NCI-H2107 (cell line): ENCODE measurements at places on chromosomes 13 and 19.

GRCh38 chr19:47417746-47418691, 1.3 kb downstream of the MEIS3 start:
- DNase-seq: no peak

DNA sequence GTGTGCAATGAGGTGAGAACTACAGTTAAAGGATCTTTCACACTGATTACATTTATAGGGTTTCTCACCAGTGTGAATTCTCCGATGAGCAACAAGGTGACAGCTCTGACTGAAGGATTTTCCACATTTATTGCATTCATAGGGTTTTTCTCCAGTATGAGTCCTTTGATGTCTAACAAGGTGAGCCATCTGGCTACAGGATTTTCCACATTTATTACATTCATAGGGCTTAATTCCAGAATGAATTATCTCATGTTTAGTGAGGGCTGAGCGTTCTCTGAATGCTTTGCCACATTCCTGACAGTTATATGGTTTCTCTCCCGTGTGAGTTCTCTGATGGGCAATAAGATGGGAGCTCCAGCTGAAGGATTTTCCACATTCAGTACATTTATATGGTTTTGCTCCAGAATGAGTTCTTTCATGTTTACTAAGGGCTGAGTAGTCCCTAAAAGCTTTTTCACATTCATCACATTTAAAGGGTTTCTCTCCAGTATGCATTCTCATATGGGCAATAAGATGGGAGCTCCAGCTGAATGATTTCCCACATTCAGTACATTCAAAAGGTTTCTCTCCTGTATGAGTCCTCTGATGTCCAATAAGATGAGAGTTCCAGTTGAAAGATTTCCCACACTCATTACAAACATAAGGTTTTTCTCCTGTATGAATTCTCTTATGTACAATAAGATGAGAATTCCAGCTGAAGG, 4.4 kb upstream of the C19orf18 start:
- DNase-seq: no peak

DNA sequence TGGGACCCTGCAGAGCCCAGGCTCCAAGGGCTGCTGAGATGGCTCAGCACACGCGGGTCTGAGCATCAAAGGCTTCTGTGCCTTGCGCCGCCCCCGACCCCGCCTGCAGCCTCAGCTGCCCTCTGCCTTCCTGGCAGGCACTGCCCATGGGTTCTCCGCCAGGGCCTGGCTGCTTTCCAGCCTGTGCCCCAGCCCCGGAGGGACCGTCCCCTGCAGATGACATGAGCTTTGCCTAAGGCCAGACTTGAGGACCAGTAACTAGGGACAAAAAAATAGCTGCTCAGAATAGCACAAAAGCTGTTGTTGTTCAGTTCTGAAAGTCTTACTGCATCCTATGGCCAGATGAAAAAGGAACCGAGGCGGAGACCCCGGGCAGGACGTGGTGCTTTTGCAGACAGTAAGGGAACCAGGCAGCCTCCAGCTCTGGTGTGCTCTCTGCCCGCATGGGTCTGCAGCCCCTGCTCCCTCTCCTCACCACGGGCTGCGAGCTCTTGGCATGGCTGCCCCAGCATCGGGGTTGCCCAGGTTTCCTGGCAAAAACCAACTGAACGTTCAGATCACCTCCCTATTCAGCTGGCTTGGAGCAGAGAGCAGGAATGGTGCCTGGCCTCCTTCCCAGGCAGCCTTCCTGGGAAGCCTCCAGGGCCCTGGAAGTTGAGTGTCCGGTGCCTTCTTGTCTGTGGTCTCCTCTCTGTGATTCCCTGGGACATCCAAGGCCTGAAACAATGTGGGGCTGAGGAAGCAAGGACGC, 12.5 kb upstream of the CFAP97D2 start:
- no peak for DNase-seq

DNA sequence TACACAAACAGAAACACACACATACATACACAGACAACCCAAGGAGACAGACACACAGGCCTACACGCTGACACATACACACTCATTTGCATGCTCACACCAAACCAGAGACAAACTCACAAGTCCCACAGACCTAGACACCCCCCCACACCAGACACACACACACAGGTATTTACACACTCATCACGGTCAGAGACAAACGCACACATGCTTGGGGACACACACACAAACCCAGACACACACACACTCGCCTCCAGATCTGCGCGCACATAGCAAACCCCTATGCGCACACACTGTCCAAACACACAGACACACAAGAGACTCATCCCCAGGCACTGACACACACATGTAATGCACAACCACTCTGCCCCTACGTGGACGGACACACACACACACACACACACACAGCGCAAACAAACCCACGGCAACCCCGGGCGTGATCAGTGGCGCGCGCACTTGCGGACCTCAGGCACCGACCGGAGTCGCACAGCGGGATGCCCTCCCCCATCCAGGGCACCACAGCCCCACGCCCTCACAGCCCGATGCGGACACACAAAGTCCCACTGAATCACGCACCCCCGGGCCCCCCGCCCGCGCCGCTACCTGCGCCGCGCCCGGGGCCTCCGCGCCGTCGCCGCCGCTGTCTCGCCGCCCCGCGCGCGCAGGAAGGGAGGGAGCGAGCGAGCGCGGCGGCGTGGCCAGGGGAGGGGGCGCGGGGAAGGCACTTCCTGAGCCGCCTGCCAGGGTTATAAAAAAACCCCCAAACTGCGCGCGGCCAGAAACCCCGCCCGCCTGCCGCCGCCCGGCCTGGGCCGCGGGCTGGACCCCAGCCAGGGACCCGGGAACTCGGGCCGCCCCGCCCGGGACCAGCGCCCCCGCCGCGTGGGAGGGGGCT, at the start of gene ADAMTS10:
Gene ADAMTS10, minus strand, starts transcription at position 675 of the 895 bp plus-strand sequence. CDS start 5,005 bp downstream, outside the sequence.
- DNase-seq: no peak

DNA sequence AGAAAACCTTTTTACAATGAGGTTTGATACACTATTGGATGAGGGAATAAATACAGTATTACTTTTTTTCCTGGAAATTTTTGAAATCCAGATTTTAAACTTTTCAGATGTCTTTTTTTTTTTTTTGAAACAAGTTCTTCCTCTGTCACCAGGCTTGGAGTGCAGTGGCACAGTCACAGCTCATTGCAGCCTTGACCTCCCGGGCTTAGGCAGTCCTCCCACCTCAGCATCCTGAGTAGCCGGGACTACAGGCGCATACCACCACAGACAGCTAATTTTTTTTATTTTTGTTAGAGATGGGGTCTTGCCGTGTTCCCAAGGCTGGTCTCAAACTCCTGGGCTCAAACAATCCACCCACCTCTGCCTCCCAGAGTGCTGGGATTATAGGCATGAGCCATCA, 96.8 kb downstream of the RNF17 start:
- DNase-seq: no peak

GRCh38 chr19:38049105-38049649, 142.2 kb downstream of the SIPA1L3 start:
- no peak for DNase-seq

GRCh38 chr19:13574933-13575332, 68.7 kb upstream of the CACNA1A start:
- DNase-seq: no peak

GRCh38 chr13:33230178-33230881, 55.2 kb downstream of the STARD13 start:
- DNase-seq: no peak

DNA sequence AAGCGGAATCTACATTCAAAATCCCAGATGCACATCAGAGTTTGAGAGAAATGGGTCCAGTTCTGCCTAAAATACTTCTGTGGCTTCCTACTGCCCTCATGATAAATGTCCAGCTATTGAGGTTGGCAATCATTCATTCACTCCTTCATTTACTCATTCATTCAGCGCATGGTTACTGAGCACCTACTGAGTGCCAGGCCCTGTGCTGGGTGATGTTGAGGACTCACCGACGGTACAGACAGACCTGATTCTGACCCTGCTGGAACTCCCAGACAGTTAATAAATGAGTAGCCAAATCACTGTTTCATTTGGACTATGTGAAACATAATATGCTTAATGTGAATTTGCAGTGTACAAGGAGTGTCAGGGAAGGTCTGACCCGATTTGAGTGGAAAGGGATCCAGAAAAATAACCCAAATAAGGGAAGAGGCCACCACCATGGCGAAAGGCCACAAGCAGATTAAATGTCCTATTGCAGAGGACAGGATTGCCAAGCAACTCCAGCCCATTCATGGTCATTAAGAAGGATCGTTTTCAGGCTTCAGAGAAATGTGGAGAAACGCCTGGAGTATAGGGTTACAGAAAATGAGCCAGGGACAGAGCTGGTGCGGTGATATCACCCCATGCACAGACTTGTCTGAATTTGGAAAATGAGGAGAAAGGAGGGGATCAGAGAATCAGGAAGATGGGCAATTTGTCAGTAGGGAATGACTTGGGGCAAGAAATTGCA, 20.5 kb downstream of the DYRK1B start:
- DNase-seq: no peak

GRCh38 chr13:58119351-58119750, 487.8 kb downstream of the PCDH17 start:
- no peak for DNase-seq

GRCh38 chr13:91955546-91956355, 557.3 kb downstream of the GPC5 start:
- DNase-seq: no peak

DNA sequence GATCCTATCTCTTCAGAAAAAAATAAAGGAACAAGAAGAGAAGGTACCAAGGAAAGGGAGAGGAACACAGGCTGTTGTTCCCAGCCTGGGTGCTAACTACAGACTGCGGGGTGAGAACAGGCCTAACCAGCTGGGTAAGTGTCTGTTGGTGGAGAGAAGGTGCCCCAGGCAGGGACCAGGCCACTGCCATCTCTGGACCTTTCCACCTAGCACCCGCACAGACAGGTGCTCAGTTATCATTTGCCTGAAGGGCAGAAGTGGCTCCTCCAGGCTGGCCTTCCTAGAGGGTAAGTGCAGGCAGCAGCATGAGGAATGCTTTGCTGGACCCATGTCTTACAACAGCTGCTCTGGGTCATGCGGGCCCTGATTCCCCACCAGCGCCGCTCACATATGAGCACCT, 10.1 kb downstream of the DNMT1 start:
- no peak for DNase-seq

DNA sequence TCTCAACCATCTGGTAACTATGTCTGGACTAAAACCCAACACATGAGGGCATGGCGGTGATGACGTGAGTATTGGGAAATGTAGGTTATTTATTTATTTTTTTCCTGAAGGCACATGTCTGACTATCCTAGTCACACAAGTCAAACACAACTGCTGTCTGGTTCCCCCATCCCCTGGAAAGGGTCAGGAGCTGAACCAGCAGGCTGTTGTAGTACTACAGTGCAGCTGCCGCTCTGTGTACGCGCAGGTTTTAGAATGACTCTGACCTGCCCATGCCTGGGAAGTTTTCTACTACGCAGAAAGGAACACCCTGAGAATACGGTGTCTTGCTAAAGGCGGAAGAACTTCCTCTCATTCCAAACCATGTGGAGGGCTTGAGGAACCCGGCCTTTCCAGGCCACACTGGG, 1.2 kb downstream of the SLC7A1 start:
- peak; percentile 5 for DNase-seq

- no peak for DNase-seq
These were observed 5.2 kb downstream of the REXO1 start for GRCh38 chr19:1843116-1843515.

DNA sequence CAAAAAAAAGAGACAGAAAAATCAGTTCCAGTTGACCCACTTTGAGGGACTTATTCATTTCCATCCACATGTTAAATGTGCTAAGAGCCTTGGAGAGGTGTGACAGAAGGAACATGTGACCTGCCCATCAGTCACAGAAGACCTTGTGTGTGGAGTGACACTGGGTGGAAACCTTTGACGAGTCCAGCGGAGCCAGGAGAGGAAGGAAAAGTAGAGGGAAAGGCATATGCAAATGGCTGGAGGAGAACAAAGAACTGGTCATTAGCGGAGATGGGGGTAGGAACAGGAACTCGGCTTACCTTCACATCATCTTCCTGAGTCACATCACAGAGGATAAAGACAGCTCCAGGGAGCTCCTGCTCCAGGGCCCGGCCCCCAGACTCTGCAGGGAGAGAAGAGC, 2.3 kb downstream of the HSD17B14 start:
- no peak for DNase-seq

- DNase-seq: no peak
These were observed 186.9 kb upstream of the OBI1 start for GRCh38 chr13:78845656-78846365.

- no peak for DNase-seq
These were observed 50.4 kb downstream of the MLLT1 start for GRCh38 chr19:6229216-6229913.

DNA sequence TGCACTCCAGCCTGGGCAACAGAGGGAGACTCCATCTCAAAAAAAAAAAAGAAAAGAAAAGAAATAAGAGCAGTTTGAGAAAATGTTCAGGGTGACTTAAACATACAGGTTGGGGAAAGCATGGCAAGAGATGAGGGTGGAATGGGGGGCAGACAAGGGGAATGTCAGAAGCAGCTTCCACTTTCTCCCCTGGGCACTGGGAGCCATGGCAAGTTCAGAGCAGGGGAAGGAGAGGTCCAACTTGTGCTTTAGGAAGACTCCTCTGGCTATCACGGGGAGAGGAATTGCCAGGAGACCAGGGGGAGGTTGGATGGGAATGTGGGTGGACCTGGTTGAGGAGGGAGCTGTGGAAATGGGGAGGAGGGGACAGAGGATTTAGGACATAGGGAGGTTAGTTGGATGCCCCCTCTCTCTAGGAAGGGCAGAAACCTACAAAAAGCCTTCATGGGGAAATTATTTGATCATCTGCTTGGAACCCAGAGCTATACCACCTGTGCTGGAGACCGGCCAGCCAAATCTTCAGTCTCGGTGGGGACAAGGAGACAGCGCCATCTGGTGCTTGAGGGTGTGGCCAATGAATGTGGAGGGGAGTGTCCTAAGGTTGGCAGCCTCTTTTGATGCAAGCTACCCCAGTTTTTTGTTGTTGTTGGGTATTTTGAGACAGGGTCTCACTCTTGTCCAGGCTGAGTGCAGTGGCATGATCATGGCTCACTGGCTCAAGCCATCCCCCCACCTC, 7.3 kb upstream of the STRN4 start:
- DNase-seq: no peak

DNA sequence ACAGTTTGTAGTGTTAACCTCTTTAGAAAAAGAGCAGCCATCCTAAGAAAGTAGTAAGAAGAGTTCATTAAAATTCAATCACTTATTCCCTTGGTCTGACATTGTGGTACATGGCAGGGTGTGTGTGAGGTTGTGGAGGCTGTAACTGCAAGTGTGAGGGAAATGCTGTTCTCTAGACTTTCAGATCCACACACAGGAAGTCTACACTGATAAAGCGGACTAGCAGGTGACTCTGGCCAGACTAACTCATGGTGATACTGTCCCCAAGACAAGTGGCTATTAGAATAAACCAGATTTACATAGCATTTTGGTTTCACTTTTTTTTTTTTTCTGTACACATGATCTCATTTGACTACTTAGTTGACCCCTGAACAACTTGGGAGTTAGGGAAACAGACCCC, 10.0 kb downstream of the MTIF3 start:
- DNase-seq: no peak

- peak; percentile 15 for DNase-seq
These were observed 12.3 kb downstream of the GATAD2A start for GRCh38 chr19:19417628-19418245.

- DNase-seq: no peak
These were observed 4.3 kb upstream of the NR2F6 start for GRCh38 chr19:17249887-17250548.
